ENCODE measurements at places on chromosomes 12 and 14.
A peak's percentile ranks its signal among the peaks of the same experiment; 100 is the strongest.

GRCh38 chr12:28191051-28192048, 1.1 kb downstream of the CCDC91 start:
- peak; percentile 46 for DNase-seq

GRCh38 chr14:104986487-104987164, 1.0 kb downstream of the CLBA1 start:
- no peak for DNase-seq

DNA sequence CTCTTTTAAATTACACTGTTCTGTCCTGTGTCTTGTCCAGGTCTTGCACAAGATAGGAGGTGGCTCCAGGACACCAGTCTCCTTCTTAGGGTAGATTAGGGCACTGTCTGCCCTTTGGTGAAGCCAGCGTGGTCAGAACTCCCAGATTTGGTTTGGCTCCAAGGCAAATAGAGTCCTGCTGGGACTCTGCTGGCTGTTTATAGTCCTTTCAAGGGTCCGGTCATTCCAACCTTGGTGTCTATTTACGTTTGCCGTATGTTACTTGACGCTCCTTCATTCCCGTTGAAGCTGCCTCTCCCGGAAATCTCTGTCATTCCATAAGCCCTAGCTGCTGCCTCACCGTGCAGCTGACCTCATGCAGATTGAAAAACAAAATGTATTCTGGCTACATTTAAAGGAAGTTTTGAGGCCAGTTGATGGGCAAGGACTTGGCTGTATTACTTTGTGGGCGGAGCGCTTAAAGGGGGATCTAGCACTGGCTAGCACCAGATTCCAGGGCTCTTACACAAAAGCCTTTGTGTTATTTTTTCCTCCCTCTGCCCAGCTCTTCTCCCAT, 180.6 kb downstream of the AKAP6 start:
- DNase-seq = no peak

DNA sequence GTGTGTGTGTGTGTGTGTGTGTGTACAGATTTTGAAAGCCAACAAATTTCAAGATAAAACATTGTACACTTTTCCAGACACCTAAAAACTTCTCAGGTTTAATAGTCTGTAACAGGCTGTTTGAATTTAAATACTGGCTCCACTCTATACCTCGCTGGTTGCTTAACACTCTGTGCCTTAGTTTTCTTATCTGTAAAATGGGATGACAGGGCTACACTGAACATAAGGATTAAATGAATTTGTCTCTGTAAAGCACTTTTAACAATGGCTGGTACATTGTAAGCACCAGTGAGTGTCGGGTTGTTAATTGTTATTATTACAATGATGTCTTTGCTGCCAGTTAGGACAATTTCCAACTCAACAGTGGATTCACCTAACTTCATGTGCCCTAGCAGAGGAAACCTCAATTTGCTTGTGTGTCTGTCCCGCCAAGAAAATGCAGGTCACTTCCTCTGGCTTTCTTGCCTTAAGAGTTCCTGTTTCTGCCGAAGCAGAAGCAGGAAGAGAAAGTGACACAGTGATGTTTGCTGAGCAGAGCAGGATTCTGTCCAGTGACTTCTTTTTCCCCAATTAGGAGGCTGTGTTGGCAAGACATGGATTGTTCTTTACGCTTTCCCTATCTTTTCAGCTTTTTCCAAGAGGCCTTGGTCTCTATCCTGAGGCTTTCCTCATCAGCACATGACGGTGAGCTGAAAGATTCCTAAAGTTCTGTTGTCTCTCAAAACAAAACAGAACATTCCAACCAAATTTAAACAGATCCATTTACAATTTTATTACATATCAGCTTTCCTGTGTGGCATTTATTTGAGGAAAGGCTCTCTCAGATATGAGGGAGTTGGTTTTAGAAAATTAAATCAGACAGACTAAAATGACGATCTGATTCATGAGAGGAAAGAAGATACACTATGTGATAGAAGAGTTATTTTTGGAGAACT, 154.1 kb upstream of the ATP2B1 start:
- DNase-seq = no peak

- no peak for DNase-seq
These were observed 128.0 kb downstream of the ETV6 start for GRCh38 chr12:11777451-11777850.

DNA sequence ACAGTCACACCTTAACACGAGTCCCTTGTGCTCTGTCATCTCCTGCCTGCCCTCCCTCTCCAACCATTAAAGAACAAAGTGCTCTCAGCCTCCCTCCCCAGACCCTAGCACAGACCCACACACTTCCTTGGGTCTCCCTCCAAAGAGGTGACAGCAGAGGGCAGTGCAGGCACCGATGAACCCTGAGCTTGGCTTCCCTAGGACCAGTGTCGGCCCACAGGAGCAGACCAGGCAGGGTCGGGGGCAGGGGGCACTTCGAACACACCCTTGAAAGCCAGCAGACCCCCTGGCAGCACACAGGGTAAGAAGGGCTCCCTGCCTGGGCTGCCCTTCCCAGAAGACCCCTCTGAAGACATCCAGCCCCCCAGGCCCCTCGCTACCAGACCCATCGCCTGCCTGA, 7.0 kb downstream of the CDK2AP1 start:
- DNase-seq = peak; percentile 18

DNA sequence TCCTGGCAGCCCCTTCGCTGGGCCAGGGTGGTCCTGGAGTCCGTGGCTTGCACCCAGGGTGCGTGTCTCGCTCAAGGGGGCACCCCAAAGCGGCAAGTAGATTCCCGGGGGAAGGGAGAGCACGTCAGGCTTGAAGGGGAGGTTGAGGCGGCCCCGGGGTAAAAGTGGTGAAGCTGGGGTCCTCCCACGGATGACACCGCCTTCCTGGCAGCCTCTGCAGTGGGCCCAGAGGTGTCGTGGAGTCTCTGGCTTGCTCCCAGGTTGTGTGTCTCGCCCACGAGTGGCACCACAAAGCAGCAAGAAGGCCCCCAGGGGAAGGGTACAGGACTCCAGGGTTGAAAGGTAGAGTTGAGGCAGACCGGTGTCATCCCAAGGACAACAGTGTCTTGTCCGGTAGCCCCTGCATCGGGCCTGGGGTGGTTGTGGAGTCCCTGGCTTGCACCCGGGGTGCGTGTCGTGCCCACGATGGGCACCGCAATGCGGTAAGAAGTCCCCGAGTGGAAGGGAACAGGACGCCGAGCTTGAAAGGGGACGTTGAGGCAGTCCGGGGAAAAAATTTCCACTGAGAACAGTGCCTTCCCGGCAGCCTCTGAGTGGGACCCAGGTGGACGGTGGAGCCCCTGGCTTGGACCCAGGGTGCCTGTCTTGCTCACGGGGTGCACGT, 158.0 kb upstream of the ALG10B start:
- no peak for DNase-seq

GRCh38 chr14:58844544-58844943, 206.8 kb downstream of the DACT1 start:
- DNase-seq = no peak

GRCh38 chr12:54173906-54174471, 14.8 kb downstream of the SMUG1 start:
- no peak for DNase-seq

DNA sequence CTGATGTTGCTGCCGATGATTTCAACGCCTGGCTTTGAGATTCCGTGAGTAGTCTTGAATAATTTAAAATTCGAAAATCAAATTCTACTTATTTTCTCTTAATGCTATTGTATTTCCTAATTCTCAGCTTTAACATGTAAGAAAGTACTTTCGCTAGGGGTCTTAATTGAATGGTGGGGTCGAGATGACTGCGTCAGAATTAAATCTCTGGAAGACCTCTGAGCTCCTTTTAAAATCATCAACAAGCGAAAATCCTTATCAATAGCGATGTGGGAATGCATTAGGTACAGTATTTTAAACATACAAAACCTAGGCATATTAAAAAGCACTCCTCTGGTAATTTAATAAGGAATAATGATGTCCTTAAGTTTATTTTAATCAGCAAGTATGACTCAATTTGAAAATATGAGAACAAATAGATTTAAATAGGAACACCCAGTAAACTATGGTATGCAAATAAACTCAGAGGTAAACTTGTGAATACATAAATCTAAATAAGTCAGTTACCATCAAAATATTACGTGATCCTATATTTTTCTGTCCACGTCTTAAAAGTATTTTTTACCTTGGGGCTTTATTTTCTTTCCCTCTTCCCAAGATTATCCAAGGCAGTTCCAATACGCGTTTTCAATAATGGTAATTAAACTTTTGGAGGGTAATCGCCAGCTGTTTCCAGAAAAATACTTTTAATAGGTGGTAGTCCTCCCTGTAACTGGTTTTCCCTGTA, 1.4 kb downstream of the FOXA1 start:
- DNase-seq = no peak

GRCh38 chr14:55519473-55520080, 60.4 kb upstream of the KTN1 start:
- DNase-seq = no peak

DNA sequence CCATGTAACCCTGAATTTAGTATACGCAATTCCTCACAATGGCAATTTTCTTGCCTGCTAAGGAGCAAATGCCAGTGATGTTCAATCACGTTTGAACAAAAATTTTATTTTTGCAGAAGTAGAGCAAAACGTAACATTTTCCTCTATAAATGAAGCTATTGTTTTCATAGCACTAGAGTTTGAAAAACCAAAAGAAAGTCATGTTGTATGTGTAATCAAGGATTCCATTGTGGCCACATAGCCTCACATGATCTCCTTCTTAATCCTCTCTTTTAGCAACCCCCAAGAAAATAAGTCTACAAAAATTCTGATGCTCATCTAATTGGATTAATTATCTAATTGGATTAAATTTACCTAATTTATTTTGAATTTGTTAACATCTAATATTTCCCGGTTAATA, 1217.4 kb upstream of the FLRT2 start:
- no peak for DNase-seq

DNA sequence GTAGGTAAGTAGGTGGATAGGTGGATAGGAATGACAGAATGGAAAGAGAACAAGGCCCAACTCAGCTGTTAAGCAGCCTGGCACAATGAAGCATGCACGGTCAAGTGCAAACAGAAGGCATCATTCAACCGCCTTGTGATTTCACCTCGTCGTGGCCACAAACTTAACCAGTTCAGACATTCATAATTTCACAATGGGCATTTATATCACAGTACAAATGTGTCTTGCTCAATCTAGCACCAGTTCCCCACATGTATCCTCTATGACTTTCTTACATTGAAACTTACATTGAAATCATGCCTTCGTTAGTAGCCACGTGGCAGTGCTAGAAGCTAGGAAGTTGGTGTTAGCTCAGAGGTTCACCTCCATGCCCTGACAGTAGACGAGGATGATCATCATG, 207.5 kb downstream of the ETV6 start:
- no peak for DNase-seq

GRCh38 chr12:14930299-14930698, 8.0 kb downstream of the ERP27 start:
- DNase-seq = no peak

- no peak for DNase-seq
These were observed 343.0 kb downstream of the BMP4 start for GRCh38 chr14:53613404-53614253.

GRCh38 chr14:59619061-59619460, 42.4 kb upstream of the CCDC175 start:
- DNase-seq = no peak

DNA sequence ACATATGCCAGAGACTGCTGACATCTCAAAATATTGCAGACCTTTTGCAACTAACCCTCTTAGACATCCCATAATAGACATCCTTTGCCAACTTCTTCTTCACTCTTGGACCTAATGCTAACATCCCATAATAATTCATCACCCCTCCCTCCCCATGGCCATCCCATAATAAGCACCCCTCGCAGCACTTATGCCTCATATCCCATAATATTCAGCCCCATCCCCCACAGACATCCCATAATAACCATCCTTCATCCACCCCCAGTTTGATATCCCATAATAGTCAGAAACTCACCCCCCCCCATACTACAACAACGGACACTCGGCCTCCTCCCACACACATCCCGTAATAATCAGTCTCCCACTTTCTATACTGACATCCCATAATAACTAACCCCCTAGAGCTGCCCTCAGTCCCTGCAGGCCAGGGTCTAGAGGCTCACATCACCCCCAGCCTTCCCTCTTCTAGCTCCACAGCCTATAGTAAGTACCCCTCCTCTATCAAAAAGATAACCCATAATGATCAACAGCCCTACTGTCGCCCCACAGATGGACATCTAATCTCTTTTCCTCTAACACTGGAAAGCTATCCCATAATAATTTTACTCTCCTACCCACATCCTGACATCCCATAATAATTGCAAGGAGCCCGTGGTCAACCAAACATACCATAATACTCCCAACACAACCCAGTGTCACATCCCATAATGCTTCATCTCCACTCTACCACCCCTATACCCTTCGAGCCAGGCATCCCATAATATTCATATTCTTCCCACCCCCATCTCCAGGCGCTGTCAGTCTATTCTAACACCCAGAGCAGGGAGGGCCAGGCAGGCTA, 792 bp upstream of the CHD4 start:
- DNase-seq = peak; percentile 98

DNA sequence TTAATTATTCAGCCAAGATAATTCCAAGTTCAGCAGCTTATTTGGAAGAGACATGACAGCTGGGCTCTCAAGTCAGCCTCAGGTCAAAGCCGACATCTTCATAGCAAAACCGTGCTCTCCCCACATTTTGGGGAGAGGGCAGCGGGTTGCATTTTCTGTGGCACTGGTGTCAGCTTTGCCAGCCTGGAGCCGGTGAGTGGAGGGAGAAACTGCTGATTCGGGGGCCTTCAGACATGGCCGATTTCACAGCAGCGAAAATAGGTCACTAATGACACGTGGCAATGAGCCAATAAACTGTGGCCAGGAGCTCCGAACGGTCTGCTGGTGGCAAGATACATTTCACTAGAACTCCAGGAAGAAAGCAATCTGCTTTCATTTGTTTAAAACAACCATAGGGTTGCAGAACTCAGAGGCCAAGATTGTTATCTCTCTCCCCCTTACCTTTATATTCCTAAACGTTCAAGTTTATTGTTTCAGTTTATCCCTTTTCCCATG, 173.2 kb downstream of the CAND1 start:
- peak; percentile 84 for DNase-seq

GRCh38 chr14:34204774-34205173, 253.9 kb upstream of the EGLN3 start:
- no peak for DNase-seq

DNA sequence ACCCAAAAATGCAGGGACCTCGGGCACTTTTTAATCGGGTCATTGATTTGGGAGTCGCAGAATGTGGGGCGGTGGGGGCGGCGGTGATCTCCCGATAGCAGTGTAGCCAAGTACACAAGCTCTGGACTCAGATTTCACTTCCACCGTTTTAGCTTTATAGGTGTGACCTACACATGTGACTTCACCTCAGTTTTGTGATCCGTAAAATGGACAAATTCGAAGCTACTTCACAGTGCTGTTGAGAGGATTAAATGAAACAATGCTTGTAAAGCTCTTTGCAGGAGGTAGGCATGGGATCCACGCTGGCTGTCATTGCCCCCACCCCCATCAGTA, 478 bp downstream of the RITA1 start:
- DNase-seq = no peak
